ENCODE measurements at places on chromosomes 7 and 10.

DNA sequence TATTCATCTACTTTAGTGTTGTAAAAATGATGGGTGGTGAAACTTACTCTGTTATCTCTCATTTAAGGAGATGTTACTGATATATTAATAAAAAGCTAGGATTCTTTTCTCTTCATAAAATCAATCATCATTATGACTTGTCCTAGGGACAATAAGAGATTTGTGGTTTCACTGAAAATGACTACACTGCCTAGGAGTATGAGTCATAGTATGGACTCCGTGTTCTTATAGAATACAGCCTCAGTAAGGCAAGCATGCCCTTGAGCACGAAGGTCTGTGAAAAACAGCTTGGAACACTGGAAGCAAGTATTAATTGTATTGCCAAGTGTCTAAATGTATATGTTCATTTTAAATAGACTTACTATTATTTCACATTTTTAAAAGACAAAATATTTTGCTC, 749.2 kb upstream of the PCDH15 start:
- DNase-seq = no peak

DNA sequence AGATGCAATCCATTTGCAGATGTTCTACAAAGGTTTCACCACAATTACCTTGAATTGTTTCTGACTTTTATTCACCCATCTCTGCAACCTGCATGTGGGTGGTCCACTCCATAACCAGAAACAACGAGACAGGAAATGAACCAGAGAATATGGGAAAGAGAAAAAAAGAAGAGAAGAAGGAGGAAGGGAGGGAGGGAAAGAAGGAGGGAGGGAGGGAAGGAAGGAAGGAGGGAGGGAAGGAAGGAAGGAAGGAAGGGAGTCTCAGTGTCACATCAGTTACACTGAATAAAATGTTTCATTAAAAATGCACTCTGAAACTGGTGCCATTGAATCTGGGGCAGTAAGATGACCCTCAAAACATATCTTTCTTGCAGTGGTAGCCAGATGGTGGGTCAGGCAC, 301.3 kb upstream of the MGMT start:
- no peak for DNase-seq

DNA sequence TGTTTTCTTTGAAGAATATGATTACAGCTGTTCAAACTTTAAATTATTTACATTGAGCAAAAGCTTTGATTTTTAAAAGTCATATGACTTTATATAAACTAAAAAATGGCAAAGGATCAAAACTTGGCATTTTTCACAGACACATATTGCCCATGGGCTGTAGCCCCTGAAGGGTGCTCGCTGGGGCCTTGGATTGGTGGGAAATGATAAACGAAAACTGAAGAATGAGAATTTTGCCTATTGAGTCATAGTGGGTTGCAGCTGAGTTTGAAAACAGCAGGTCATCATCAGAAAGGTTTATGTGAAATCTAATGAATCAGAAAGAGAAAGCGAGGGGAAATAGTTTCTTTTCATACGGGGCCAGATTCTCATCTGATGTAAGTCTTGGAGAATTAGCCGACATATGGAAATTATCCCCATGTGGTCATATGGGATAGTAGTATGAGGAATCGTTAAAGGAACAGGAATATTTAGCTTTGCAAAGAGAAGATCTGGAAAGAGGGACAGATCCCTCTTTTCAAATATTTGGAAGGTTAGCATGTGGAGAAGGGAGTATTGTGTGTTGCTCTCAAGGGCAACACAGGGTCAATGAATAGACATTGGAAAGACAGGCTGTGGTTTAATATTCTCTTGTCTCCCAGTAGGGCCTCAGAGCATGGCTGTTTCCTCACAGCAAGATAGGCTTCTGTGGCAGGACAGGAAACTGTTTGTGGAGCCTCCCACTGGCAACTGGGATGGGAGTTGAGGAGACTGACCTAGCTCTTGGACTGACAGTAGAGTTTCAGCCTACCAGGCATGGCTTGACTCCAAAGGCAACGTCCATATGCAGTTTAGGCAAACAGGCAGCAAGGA, 119.0 kb downstream of the FZD1 start:
- DNase-seq = no peak

DNA sequence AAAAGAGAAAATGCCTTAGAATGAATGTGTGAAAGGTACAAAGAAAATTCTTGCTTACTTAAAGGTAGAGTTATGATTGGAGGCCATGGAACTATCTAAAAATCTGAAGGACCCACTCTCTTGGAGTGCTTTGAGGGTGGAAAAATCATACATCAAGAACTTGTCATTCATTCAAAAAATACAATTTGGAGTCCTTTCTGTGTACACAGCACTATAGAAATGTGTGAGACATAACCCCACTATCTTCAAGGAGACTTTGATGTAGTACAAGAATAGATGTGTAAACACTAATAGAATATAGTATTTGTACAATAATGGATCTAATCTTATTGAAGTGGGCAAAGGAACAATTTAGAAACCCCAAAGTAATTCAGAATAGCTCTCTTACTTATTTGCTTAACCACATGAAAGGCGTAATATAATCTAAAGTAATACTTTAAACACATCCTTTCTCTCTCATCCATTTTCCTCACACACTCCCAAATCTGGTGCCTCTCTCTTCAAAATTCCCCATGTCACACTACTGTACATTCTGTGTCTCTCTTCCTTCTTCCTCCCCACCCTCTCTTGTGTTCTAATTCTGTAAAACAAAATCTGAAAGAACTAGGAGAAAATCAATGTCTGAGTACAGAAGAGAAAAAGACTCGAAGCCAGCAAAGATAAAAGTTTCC, 166.7 kb downstream of the DNAJB9 start:
- DNase-seq = no peak

DNA sequence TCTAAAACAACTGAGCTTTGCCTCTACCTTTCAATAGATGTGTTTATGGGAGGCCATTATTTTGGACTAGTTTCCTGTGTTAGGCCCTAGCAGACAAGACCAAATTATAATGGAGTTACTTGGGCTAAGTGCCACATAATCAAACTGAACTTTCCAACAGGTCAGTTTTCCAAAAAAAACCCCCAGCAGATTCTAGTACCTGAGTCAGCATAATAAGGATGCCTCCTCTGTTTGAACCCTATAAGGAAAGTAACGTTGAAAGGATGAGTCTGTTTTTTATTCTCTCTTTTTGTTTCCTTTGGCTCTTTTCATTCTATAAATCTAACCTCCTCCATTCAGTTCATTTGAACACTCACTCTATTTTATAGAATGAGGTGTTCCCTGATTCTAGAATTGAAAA, 148.1 kb upstream of the FAM3C start:
- no peak for DNase-seq

DNA sequence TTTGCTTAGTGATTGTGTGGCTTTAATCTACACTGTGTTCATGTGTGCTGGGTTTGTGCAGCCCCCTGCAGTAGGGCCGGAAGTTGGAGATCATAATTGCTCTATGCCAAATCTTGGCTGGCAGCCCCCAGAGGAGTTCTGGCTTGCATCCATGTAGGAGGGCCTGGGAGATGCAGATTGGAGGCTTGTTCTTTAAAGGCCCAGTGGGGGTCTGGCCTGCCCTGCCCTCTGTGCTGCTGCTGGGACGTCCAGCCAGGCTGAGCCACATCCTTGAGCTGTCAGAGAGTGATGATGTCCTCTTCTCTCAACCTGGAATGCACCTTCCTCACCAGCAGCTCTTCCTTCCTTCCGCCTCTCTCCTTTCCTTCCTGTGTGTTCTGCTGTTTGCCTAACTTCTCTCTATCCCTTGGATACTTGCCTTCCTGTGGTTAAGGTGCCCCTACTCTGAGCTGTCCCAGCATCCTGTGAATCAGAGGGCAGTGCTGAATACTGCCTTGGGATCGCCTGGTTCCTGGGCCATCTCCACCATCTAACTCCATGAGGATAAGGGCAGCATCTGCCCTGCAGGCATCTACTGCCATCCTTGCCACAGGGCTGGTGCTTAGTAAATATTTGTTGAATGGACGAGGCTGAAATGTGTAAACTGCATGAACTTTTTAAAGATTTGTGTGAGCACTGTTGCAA, 30.2 kb downstream of the DOCK1 start:
- no peak for DNase-seq

DNA sequence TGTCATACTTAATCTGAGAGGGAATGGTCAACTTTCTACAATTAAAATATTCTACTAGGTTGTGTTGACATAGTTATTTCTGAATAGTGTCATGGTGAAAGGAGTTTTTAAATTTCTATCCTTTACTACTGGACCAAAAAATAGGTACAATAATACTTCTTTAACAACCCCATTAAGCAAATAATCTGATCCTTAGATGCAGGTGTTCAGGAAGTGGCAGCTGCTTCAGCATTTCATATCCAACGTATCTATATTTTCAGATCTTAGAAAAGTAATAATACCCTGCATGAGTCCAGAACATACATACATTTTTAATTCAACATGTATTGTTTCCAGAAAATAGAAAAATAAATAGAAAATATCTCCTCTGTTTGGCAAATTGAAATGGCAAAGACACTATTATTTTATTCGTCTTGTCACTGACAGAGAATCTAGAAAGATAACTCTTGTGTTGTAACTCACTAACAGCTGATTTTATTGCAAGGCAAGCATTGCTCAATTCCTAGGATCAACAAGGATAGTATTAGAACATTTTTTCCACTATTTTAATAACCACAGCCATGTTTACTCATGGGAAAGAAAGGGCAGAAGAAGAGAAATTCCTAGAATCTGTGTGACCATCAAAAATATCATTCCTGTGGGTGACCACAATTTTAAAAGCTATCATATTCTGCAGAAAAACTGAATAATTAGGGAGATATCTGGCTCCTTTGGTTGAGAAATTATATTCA, 159.3 kb upstream of the CNTNAP2 start:
- no peak for DNase-seq

GRCh38 chr7:55508221-55509011, 63.9 kb downstream of the VOPP1 start:
- no peak for DNase-seq

- DNase-seq = no peak
These were observed 61.5 kb downstream of the GDI2 start for GRCh38 chr10:5751601-5752253.

DNA sequence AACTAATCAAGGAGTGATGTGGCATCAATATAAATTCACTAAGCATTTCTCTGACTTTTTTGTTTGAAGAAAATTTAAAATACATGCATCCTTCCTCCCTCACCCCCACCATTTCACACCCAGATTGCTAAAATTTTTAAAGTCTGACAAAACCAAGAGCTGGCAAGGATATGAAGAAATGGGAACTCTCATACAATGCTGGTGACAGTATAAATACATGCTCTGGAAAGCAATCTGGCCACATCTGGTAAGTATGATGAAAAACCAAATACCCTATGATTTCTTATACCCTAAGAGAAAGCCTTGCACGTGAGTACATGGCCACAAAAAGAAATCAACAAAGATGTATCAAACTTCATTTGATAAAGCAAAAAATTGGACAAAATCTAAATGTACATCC, 31.2 kb downstream of the P4HA1 start:
- no peak for DNase-seq

GRCh38 chr7:27149842-27150567, 2.4 kb downstream of the HOXA3 start:
- DNase-seq = no peak

Data from esophagus squamous epithelium (tissue), 5 donors.